Mesenchymal stem cell (in vitro differentiated cells and primary cell): ENCODE measurements at places on chromosomes 3 and 15.

DNA sequence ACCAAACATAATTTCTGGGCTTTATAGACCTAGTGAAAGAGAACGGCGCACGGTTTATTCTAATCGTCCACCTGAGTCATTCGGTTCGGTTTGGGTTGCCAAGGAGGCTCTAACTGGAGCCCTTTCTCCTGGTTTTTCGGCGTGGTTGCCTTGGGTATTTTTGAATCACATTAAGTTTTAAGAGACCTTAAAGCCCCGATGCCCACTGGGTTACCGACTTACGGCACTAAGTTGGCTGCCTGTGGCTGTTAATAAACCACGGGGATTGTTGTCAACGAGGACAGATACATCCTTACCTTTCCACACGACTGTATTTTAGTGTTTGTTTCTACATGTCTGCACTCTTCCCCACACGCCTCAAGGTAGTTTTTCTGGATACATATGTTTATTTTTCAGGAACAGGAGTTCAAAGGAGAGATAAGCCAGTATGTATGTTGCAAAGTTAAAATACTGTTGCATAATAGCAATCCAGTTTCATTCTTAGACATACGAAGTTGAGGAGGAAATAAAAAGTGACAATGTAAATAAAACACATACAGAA, 1.2 kb upstream of the ANP32A start:
- no peak overlapping the region for H3K4me3 ChIP-seq
- H3K27ac ChIP-seq: no peak overlapping the region
- peak; percentile 22 for DNase-seq
- H3K36me3 ChIP-seq: no peaks in the 10 kb centered on the region

- H3K27me3 ChIP-seq: no peaks in the 10 kb centered on the region
- H3K36me3 ChIP-seq: no peaks in the 10 kb centered on the region
- H3K4me3 ChIP-seq: no peak overlapping the region
- peaks cover 1% of the 10 kb centered on the region for H3K4me1 ChIP-seq
Observed at GRCh38 chr15:58752716-58753115, 3.2 kb upstream of the ADAM10 start.

- peaks cover 5% of the 10 kb centered on the region for H3K36me3 ChIP-seq
- no peaks in the 10 kb centered on the region for H3K27me3 ChIP-seq
- peak overlapping the region; percentile 92 for H3K4me3 ChIP-seq
Observed at GRCh38 chr3:45994419-45995235, 997 bp downstream of the FYCO1 start.

DNA sequence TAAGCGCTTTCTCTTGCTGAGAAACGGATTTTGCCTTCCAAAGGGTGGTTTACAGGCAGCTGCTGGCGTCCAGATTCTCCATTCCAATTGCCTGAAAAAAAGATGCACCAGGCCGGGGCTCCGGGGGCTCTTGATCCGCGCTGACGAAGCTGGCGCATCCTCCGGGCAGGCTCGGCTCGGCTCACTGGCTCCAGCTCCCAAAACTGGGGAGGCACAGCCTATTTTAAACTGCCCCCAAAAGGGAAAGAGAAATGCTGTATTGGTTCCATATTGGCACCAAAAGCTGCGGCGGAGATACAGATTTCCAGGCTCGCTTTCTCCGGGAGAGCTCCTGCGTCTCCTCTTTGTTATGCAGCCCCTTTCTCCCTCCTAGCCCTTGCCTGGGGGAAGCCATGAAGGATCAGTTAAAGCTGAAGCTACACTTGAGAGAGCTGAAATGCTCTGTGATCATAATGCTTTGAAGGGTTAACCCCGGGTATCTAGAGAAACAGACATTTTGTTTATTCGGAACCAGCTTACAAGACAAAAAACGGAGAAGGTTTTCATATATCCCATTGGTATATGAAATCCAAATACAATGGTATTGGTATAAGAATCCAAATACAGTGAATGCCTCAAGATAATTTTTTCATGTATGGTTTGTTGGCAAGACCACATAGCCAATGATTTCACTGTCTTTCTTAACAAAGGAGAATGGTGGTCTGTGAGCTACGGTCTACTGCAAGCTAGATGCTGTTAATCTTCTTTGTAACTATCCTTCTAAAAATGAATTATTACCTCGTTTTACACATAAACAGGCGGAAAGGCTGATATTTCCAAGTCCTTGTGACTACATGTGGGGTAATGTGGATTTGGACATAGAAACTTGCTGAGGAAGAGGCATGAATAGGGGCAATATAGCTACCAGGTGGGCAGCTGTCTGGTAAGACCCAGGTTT, 693 bp downstream of the CD200 start:
- H3K27ac ChIP-seq: peak overlapping the region; percentile 67
- no peaks in the 10 kb centered on the region for H3K36me3 ChIP-seq
- no peak for DNase-seq

DNA sequence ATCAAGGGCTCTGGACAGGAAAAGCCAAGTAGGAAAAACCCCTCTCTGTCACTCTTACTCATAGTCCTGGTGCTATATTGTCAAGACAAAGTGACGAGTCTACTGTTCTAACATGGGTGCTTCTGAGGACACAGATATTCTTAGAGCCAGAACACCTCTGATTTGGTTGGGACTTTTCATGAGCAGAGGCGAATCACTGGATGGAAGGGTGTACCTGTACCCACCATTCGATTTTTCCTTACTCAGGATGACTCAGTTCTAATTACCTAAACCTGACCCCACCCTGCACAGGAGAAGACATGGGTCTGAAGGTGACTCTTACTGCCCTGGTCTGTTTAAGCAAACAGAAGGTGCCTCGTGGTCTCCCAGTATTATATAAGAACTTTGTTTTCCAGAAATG, 58.5 kb downstream of the ABCC5 start:
- no peak overlapping the region for H3K27ac ChIP-seq
- H3K27me3 ChIP-seq: no peaks in the 10 kb centered on the region
- no peak for DNase-seq

DNA sequence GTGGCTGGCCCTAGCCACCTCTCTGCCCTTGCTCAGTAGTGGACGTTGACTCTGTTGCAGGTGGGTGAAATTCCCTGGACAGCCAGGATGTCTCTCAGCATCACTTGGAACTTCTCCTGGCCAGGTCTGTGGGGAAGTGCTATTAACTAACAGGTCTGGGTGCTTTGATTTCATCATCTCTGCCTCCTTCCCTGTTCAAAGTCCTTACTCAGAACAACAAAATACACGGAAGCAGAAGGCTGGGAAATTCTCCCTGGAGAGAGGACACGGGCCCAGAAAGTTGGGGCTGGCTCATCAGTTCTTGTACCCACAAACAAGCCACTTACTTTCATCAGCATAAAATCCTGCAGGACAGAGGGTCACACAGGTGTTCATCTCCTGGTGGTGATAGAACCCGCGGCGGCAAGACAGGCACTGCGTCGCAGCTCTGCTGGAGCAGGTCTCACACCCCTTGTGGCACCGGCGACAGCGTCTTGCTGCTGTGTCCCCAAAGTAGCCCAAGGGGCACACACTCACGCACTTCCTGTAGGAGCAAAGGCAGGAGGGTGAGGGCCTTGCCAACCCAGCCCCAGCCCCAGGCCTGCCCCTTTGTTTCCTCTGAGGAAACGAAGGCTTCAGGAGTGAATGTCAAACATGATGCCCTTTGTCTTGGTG, 29.6 kb upstream of the SNRPA1 start:
- H3K27ac ChIP-seq: no peak overlapping the region
- DNase-seq: no peak
- no peak overlapping the region for H3K4me3 ChIP-seq
- no peaks in the 10 kb centered on the region for H3K4me1 ChIP-seq
- H3K27me3 ChIP-seq: peaks cover 44% of the 10 kb centered on the region

GRCh38 chr15:89774492-89774891, 1.6 kb upstream of the MESP2 start:
- H3K4me1 ChIP-seq: peaks cover 15% of the 10 kb centered on the region
- H3K4me3 ChIP-seq: no peak overlapping the region
- H3K27ac ChIP-seq: no peak overlapping the region
- H3K36me3 ChIP-seq: no peaks in the 10 kb centered on the region

GRCh38 chr3:44993471-44994205, 17.6 kb downstream of the EXOSC7 start:
- H3K4me3 ChIP-seq: no peak overlapping the region
- peak overlapping the region; percentile 51 for H3K27ac ChIP-seq
- peaks cover 56% of the 10 kb centered on the region for H3K36me3 ChIP-seq

- no peak overlapping the region for H3K27ac ChIP-seq
- DNase-seq: no peak
- H3K4me3 ChIP-seq: no peak overlapping the region
Observed at GRCh38 chr3:153835540-153835939, 285.6 kb upstream of the ARHGEF26 start.

DNA sequence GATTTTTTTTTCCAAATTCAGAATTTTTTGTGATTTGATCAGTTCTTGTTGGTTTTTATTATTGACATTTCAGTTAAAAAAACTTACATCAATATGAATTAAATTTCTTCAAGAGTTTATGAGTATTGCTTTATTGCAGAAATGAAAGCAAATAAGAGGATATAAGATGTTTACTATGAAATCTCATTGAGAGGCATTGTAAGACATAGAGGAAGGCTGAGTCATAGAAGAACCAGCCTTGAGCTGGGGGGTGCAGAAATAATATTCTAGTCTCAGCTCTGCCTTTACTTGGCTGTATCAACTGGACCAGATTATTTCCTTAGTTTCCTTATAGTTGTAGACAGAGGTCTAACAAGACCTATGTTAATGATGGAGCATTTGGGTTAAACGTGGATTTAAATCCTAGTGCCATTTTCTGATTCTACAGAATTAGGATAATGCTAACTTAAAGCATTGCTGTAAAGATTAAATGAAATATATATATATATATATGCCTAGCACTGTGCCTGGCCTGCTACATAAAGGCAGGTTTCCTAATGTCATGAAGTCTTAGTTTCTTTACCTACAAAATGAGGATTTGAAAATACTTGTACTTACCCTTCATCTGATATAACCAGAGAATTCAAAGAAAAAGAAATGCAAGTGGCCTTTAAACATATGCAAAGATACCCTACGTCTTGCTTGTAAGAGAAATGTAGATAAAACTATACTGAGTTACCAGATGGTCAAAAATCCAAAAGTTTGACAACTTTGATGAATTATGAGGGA, 7.3 kb downstream of the FAM98B start:
- H3K27me3 ChIP-seq: no peaks in the 10 kb centered on the region
- peaks cover 12% of the 10 kb centered on the region for H3K36me3 ChIP-seq
- peak; percentile 42 for DNase-seq
- no peak overlapping the region for H3K27ac ChIP-seq
- H3K4me1 ChIP-seq: no peaks in the 10 kb centered on the region

DNA sequence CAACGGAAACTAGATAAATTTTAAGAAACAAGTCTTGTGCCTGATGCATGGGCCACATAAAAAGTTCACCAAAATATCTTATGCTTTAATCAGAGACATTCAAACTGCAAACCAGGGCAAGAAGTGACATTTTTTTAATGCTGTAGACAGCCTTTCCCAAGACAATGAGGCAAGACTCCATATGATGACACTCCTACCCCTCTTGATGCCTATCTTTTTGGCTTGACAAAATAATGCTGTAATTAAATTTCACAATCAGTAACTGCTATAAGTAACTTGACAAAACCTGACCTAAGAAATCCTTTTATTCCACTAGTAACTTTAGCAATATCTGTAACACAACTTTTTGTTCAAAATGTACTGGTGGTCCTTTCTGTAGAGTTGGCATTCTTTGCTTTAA, 48.7 kb downstream of the ECT2 start:
- no peaks in the 10 kb centered on the region for H3K27me3 ChIP-seq
- no peak overlapping the region for H3K4me3 ChIP-seq
- no peak for DNase-seq
- H3K4me1 ChIP-seq: no peaks in the 10 kb centered on the region
- peaks cover 3% of the 10 kb centered on the region for H3K36me3 ChIP-seq
- no peak overlapping the region for H3K27ac ChIP-seq

DNA sequence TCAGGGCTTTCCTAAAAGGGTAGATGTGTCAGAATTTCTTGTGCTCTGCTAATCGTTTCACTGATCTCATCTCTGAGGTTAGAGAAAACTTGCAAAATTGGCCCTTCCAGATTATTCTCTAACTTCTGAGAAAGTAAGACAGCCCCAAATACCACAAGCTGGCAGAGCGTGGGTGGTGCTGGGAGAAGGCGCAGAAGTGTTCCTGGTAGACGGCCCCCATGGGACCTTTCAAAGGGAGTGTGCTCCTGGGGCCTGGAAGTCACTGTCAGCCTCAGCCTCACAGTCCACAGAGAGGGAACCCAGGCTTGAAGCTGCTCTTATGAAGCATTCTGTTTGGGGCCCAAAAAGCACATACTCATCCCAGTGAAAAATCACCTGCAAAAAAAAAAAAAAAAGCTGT, 86.5 kb upstream of the PFN2 start:
- peaks cover 4% of the 10 kb centered on the region for H3K27me3 ChIP-seq
- H3K27ac ChIP-seq: no peak overlapping the region

- H3K4me1 ChIP-seq: peaks cover 11% of the 10 kb centered on the region
- H3K27me3 ChIP-seq: no peaks in the 10 kb centered on the region
- peaks cover 4% of the 10 kb centered on the region for H3K36me3 ChIP-seq
- peak overlapping the region; percentile 94 for H3K4me3 ChIP-seq
- peak; percentile 83 for DNase-seq
Observed at GRCh38 chr3:188152660-188153436, 1.1 kb upstream of the LPP start.

GRCh38 chr15:98548139-98548971, 100.0 kb upstream of the IGF1R start:
- no peak overlapping the region for H3K27ac ChIP-seq
- peaks cover 9% of the 10 kb centered on the region for H3K27me3 ChIP-seq
- H3K4me3 ChIP-seq: peak overlapping the region; percentile 85
- peak; percentile 76 for DNase-seq

- H3K36me3 ChIP-seq: no peaks in the 10 kb centered on the region
- peaks cover 12% of the 10 kb centered on the region for H3K4me1 ChIP-seq
- DNase-seq: no peak
- no peak overlapping the region for H3K4me3 ChIP-seq
- H3K27ac ChIP-seq: no peak overlapping the region
Observed at GRCh38 chr3:139318431-139318816, 25.4 kb upstream of the MRPS22 start.

DNA sequence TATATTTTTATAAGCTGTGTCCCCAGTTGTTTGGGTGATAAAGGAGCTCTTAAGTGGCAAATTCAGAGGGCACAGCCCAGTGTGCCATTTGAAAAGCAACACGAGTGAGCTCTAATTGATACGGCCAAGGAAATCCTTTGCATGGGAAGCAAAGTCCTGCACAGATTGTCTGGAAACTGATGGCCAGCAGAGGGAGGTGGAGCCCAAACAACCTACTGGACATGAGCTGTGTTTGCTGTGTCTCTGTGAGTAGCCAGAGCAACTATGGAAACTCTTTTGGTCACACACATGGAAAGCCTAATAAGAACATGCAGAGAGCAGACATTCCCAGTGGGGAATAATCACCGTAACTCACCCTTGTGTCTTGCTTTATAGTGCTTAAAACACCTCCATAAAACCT, 24.4 kb downstream of the ONECUT1 start:
- H3K4me1 ChIP-seq: peaks cover 1% of the 10 kb centered on the region
- no peak for DNase-seq
- H3K4me3 ChIP-seq: no peak overlapping the region
- H3K27ac ChIP-seq: no peak overlapping the region
- no peaks in the 10 kb centered on the region for H3K27me3 ChIP-seq
- H3K36me3 ChIP-seq: no peaks in the 10 kb centered on the region

GRCh38 chr15:22810853-22811338, 24.5 kb downstream of the NIPA1 start:
- no peak overlapping the region for H3K27ac ChIP-seq
- H3K4me3 ChIP-seq: no peak overlapping the region
- no peak for DNase-seq
- peaks cover 5% of the 10 kb centered on the region for H3K4me1 ChIP-seq
